ENCODE measurements at places on chromosomes 4 and X.
A peak's percentile ranks its signal among the peaks of the same experiment; 100 is the strongest.

DNA sequence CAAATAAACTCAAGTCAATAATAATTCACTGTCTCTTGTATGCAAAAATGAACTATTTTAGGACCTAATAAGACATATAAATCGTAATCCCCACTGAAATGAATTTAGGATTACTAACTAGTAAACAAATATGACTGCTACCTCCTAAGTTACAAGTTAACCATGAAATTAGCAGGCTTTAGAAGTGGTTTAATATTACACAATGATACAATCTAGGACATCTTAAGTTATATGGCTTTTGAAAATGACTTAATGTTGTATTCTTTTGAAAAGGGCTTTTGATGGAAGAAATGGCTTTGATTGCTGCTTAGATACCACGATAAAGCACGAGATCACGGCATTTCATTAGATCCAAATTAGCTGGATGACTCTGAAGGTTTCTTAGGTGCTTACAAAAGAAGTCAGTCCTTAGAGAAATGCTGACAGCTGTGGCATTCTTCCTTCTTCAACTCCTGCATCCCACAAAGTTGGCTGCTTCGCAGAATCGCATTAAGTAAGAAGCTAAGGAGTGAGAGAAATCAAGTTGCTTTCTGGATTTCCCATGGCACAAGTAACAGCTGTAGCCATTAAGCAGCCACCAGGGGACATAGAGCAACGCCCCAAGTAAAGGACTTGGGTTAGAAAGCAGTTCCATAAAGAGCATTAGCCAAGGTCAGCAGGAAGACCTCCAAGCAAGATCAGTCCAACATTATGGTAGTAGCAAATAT is 6.9 kb downstream of the SLC10A7 start:
- DNase-seq, result peak; percentile 11

DNA sequence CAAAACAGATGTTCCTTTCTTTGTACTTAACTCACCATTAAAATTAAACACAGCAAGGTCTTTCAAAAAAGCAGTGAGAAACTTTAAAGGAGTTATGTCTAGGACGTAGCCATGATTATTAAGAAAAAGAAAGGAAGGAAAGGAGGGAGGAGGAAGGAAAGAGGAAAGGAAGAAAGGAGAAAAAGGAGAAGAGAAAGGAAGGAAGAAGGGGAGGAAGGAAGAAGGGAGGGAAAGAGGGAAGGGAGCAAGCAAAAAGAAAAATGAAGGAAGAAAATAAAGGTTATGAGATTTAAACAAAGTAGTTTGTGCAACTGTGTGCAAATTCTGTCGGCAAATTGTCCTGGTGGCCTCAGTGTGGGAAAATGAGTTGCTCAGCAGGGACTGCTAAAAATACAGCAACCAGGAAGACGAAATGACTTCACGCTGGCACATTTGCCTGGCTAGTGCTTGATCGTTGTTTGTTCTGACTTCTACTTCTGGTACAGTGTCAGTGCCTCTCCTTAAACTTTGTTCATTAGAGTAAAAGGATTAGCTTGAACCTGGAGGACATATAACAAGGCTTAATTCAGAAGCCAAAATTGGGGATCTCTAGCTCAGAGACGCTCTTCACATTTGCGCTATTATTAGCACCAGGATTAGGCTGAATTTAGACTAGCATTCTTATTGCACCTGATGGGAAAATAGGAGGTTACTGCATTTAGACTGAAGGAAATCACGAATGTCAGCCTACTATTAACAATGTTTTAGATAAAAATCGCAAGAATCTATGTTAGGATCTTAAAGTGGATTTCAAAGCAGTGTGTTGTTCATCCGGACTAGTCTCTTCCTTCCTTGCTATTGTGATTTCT is 81.2 kb downstream of the DCK start:
- no peak for DNase-seq

GRCh38 chrX:154382483-154383069 is 3.5 kb downstream of the EMD start:
- no peak for DNase-seq

GRCh38 chr4:74447636-74448233 is 2.8 kb downstream of the AREG start:
- DNase-seq, result no peak

- no peak for DNase-seq
Measured at GRCh38 chr4:83552083-83552482, 16.2 kb downstream of the GPAT3 start.

GRCh38 chr4:88865466-88865865 is 167.8 kb upstream of the NAP1L5 start:
- no peak for DNase-seq

GRCh38 chr4:78288327-78288726 is 231.2 kb downstream of the FRAS1 start:
- DNase-seq, result no peak

All from HEK293T (cell line).